Epithelial cell of proximal tubule (primary cell): ENCODE measurements at places on chromosomes 3 and 15. TPM values are rescaled to one million over a fixed set of nuclear protein-coding genes. Genes with fewer than 3 reads are reported as not detected.

CCDC13 gene
- total RNA-seq, result 0.65 and 1.7 TPM in 2 replicates

CD86 gene
- total RNA-seq, result not detected in 2 replicates

DNA sequence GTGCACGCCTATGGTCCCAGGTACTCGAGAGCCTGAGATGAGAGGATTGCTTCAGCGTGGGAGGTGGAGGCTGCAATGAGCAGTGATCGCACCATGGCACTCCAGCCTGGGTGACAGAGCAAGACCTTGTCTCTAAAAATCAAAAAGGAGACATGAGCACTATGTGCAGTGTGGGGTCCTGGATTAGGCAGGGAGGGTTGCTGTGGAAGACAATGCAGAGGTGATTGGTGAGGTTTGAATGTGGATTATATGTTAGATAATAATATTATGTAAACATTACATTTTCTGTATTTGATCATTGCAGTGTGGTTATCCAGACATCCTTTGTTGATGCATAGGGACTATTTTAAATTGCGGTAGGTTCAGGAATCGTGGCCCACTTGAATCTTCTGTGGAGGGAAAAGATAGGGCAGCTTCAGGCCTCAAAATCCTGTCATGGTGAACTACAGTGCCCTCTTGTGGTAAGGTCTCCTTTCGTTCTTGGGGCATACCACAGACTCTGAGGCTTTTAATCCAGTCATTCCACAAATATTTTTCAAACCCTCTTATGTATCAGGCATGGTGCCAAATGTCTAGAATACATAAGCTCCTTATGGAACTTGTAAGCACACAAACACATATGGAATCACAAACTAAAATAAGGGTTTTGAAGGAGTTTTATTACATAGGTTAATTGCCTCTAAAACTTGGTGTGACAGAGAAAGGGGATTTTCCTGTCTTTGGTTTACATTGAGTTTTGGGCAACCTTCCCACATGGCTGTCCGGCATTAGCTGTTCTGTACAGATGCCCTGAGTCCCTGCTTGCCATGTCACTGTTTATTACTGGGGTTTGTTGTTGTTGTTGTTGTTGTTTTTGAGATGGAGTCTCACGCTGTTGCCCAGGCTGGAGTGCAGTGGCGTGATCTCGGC lies 37.7 kb downstream of the GPD1L start:
- peak; percentile 42 for DNase-seq

DNA sequence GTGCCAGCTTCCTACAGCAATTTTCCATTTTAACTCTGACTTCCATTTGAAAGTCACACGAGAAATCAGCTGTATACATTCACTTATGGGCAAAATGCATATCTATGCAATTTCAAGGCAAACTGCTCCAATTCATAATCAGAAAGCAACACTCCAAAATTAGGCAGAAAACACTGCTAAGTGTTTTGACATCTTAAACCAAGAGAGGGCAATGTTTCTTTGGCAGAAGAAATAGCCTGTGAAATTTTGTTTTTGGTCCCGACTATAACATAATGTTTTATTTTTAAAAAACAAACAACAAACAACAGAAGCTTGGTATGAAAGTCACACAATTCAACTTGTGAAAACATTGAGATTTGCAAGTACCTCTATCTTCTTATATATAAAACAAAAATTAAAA lies 42.6 kb downstream of the GOLIM4 start:
- no peak for DNase-seq

DNA sequence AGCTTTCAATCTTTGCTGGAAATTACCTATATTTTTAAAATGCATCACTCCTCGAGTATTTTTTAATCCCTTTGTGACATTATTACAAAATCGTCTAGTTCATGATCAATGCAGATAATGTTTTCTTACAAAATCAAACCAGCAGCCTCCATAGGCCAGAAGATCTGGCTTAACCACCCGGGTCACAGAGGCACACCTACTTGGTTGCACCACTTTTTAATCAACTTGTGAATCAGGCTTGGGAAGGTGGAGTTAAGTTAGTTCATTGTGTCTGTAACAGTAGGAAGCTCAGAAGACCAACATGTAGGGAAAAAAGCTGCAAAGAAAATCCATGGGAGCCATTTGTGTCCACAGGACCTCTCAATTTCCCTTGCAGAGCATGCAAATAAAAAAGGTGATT lies 148.0 kb downstream of the TP63 start:
- no peak for DNase-seq

FEZF2 gene
- not detected in 2 replicates for total RNA-seq
